ENCODE measurements at places on chromosomes 16 and 17.

- DNase-seq, result no peak
Observed at GRCh38 chr16:79079656-79080420, 520.7 kb downstream of the MAF start.

GRCh38 chr17:79742951-79743476, 12.3 kb downstream of the ENPP7 start:
- no peak for DNase-seq

GRCh38 chr16:69929480-69929879, 21.7 kb upstream of the CLEC18A start:
- DNase-seq, result no peak

DNA sequence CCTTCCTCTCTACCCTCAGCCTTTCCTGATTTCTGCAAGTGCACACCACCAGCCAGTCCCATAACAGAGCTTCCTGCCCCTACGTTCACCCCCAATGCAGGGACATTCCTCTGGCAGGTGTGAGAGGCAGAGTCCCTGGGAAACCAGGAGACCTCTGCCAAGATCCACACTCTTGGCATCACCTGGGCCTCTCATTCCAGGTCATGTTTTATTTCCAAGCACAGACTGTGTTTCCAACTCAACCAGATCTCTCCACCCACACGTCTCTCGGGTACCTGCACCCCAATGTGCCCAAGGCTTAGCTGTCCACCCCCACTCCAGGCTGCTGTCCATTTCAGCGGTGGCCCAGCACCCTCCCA, 21.0 kb upstream of the PHB1 start:
- no peak for DNase-seq

GRCh38 chr16:49844359-49844758, 11.6 kb downstream of the ZNF423 start:
- DNase-seq, result no peak

DNA sequence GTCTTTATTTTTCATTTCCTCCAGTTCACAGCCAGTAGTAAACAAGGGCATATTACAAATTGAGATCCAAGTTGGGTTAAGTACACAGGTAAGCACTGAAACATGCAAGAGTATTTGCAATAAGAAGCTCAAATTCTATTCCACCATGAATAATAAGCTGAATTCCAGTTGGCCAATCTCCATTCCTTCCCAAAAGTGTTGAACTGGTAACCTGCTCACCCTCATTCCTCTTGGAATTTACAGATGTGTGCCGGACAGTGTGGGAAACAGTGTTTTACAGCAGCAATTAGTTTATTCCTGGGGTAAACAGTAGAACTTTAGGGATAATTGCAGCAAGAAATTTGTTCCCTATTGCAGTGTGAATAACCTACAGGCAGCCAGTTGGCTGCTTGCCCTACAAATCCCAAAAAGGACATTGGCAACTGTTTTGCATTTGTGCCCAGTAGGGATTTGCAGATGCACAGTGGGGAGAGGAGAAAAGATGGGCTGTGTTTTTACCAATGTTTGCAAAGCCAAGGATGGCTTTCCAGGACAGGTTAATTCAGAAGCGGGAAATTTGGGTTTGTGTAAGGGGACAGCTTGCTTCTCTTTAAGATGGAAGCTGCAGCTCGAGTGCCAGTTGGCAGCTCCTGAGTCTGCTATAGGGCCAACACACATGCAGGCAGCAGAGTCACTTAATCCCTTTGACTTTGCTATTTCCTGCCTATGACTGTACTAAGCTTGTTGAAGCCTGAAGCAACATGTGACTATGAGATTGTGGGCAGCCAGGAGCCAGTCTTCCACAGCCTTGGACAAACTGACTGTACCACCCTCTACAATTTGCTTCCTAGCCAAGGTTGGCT, 318.9 kb downstream of the MAP2K6 start:
- DNase-seq, result no peak

GRCh38 chr16:72664056-72664508, 383.8 kb downstream of the ZFHX3 start:
- no peak for DNase-seq
